ENCODE measurements at places on chromosomes 12 and 14.

DNA sequence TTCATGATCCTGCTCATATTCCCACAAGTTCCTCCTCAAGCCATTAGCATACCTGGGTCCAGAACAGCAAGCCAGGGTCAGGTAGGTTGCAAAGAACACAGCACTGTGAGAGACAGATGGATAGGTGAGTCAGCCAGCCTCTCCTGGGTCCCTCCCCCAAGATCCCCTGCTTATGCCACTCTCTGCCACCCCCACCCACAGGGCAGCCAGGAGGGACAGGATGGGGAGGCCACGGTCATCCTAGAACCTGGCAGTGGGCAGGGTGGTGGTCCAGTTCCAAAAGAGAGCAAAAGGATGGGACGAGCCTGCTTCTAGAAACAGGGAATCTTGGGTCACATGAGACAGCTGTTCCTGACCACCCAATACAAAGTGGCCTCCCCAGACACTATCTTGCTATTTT lies 12.7 kb downstream of the FAIM2 start:
- no peak for DNase-seq

- DNase-seq: no peak
These were observed 41.3 kb downstream of the IFNG start for GRCh38 chr12:68118096-68118755.

DNA sequence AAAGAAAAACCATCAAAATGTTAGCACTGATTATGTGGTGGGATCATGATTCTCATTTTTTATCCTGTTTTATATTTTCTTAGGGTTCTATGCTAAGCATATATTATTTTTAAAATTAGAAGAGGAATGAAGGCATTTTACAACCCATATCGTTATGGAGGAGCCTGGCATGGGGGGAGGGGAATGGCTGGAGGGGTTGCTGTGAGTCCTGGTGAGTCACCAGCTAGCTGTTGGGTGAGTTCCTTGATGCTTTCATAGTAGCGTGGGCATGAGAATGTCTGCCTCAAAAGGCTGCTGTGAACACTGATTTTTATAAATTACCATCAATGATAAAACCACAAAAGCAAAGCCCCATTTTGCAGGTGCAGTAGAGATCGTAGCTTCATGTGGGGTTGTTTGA lies 46.9 kb downstream of the C14orf132 start:
- DNase-seq: no peak

DNA sequence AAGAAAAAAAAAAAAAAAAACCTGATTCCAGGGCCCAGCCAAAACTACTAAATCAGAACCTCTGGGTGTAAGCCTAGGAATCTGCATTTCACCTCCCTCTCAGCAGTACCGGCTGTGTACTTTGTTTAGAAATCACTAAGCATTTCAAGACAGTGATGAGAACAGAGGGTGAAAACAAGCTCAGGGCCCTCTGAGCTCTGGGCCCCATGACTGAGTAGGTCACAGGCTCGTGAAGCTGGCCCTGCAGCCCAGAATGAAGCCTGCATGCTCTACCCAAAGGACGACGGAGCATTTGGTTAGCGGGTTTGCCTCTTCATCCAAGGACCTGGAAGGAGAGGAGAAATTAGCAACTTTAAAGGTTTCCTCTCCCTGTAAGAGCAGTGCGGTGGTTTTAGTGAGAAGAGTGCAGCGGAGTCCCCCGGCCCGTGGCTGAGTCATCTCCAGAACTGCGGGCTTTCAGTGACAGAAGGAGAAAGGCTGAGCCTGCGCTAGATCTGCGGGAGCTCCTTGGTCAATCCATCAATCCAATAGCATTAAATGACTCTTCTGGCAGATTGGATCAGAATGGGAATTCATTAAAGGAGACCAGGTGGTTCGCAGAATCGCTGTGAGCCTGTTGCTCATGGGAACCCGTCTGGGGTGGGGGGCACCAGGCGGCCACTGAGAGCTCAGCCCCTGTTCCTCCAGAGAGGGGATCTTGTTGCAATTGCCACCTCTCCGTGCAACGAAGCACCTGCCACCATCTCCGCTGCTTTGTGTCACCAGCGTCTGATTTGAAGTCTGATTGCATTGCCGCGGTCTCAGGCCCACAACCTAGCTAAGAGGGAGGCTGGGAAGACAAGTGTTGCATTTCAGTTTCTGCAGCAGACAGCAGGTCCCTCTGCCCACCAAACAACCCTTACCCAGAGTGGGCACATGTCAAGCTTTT lies 7.3 kb downstream of the IL31 start:
- DNase-seq: peak; percentile 38

- no peak for DNase-seq
These were observed 117.9 kb downstream of the SLC15A5 start for GRCh38 chr12:16159571-16159970.

GRCh38 chr12:116922194-116922897 lies 11.6 kb downstream of the FBXW8 start:
- DNase-seq: no peak

Data from CD4-positive, alpha-beta T cell treated with Interleukin-15 for 4 hours (primary cell).